CD4-positive, alpha-beta memory T cell (primary cell): ENCODE measurements at places on chromosomes 1 and 21. TPM values are rescaled to one million over a fixed set of nuclear protein-coding genes. Genes with fewer than 3 reads are reported as not detected.

DNA sequence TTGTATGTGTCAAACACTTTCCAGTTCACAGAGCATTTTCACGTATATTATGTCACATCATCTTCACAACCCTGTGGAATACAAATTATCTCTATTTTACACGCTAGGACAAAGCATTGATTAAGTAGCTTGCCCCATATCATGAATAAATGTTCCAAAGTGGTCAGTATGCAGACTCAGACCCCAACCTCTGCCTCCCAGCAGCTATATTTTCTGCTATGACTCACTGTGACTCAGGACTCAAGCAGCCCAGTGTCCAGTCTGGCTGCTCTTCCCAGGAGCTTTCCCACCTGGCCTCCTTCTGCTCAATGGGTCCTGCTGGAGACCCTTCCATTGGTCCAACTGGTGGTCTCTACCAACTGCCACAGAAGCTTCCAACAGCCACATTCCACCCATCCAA, 56.0 kb upstream of the RAP1A start:
- H3K27ac ChIP-seq = no peak overlapping the region
- no peaks in the 10 kb centered on the region for H3K27me3 ChIP-seq
- no peaks in the 10 kb centered on the region for H3K4me1 ChIP-seq
- DNase-seq = no peak
- H3K36me3 ChIP-seq = no peaks in the 10 kb centered on the region
- no peak overlapping the region for H3K4me3 ChIP-seq

GRCh38 chr1:21814241-21814918, 2.3 kb downstream of the LDLRAD2 start:
- no peak overlapping the region for H3K27ac ChIP-seq
- no peaks in the 10 kb centered on the region for H3K4me1 ChIP-seq
- peaks cover 12% of the 10 kb centered on the region for H3K27me3 ChIP-seq
- H3K36me3 ChIP-seq = no peaks in the 10 kb centered on the region
- H3K4me3 ChIP-seq = no peak overlapping the region

DNA sequence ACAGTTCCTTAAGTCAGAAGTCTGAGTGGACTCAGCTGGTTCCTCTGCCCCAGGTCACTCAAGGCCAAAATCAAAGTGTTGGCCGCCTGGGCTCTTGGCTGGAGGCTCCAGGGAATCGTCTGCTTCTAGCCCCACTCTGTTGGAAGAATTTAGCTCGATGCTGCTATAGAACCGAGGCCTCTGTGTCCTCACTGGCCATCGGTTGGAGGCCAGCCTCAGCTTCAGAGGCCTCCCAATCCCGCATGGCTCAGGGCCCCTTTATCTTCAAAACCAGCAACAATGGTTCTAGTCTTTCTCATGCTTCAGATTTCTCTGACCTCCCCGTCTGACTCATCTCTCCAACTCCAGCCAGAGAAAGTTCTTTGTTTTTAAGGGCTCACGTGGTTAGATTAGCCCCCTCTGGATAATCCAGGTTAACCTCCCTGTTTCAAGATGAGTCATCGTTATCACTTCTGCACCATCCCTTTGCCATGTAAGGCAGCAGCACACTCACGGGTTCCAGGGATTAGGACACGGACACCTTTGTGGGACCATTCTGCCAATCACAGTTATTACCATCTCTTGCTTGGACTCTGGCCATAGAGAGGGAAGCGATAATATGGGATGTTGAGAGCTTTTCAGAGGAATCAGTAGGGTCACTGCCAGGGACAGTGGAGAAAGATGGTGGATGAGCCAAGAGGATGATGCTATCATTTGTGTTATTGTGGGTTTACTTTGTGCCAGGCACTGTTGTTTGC, 13.6 kb downstream of the FHAD1 start:
- H3K27ac ChIP-seq = no peak overlapping the region
- no peaks in the 10 kb centered on the region for H3K36me3 ChIP-seq
- peaks cover 8% of the 10 kb centered on the region for H3K4me1 ChIP-seq
- DNase-seq = no peak
- peaks cover 10% of the 10 kb centered on the region for H3K27me3 ChIP-seq
- no peak overlapping the region for H3K4me3 ChIP-seq

DNA sequence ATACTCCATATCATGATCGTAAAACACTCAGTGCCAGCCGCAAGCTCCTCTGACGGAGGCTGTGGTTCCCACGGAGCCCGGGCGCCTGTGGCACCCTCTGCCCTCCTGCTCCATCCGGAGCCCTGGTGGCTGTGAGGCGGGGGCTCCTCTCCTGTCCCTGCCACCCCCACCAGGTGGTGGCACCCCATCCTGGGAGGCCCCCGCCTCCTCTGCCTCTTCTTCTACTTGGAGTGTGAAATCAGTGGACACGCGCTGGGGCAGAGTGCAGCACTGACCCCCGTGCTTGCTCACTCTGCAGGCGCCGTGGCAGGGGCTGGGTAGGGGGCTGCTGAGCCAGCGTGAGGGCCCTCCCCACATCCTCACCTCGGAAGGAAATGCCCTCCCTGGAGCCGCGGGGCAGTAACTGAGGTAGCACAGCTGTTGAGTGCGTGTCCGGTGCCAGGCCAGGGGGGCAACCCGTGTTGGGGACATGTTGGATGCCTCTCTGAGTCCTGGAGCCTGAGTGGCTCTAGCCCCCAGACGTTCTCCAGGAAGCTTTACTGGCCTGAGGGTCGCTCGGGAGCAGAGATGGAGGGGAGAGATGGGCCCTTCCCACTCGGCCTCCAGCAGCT, 58.7 kb upstream of the ABCG1 start:
- no peak overlapping the region for H3K4me3 ChIP-seq
- no peak for DNase-seq

- no peak overlapping the region for H3K27ac ChIP-seq
- H3K36me3 ChIP-seq = no peaks in the 10 kb centered on the region
- DNase-seq = no peak
Observed at GRCh38 chr21:32917362-32918135, 108.2 kb upstream of the OLIG2 start.

DNA sequence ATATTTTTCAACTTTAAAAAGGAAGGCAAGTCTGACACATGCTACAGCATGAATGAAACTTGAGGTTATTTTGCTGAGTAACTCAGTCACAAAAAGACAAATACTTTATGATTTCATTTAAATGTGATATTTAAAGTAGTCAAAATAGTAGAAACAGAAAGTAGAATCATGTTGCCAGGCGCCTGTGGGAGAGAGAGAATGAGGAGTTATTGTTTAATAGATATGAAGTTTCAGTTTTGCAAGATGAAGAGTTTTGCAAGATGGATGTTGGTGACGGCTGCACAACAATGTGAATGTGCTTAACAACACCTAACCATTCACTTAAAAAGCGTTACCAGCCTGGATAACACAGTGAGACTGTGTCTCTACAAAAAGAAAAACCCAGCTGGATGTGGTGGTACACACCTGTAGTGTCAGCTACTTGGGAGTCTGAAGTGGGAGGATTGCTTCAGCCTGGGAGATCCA, 20.7 kb upstream of the ATP1A1 start:
- no peak overlapping the region for H3K27ac ChIP-seq
- H3K4me3 ChIP-seq = no peak overlapping the region
- H3K27me3 ChIP-seq = no peaks in the 10 kb centered on the region
- no peaks in the 10 kb centered on the region for H3K36me3 ChIP-seq
- no peak for DNase-seq

DNA sequence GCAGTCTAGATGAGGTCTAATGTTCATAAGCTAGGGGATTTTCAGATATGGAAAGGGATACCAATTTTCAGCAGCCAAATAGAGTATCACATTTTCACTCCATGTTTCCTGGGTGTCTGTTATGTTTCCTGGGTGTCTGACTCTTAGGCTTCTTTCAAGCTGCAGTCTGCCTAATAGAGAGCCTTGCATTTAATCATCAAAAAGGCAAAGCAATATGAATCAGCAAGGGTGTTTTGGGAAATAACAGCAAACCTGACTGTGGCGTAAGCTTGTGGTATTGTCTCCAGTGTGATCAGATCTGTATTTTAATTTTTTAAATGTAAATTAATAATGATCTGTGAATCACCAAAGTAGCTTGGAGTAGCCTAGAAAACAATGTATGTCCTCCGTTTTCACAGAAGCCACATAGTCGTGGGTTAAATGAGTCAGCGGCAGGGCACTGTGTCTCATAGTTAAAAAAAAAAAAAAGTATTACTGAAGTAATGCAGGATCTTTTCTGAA, 10.4 kb downstream of the LGALS8 start:
- no peaks in the 10 kb centered on the region for H3K27me3 ChIP-seq
- H3K36me3 ChIP-seq = peaks cover 36% of the 10 kb centered on the region
- H3K27ac ChIP-seq = peak overlapping the region; percentile 32

GRCh38 chr1:228983661-228984060, 248.4 kb downstream of the RHOU start:
- no peak for DNase-seq
- H3K27me3 ChIP-seq = no peaks in the 10 kb centered on the region
- no peaks in the 10 kb centered on the region for H3K36me3 ChIP-seq
- no peak overlapping the region for H3K27ac ChIP-seq
- no peaks in the 10 kb centered on the region for H3K4me1 ChIP-seq

DNA sequence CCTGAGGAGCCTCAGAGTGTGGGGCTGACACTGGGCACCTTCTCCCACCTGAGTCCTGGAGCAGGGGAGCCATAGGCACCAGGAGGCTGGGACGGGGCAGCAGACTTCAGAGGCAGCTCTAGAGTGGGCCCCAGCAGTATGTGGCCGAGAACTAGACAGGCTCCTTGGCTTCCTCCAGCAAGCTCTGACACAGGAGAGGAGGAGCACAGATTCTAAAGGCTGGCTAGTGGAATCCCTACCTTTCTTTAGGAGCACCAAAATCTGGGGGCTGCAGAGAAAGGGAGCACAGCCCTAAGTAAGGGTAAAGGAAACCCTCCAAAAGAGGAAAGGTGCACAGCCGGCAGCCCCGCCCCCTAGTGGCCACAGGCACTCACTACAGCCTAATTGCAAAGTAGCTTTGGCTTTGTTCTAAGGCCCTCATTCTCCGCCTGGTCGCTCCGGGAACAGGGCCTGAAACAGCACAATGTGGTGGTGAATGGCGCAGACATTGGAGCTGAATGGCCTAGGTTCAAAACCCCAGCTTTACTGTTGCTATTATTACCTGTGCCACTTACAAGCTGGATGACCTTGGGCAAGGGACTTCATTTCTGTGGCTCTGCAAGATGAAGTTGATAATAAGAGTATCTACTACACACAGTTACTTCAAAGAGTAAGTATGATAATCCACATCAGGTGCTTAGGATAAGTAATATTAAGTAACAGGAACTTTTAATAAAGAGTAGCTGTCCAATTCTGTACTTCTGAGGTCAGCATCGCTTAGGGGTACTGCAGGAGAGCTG, 8.8 kb upstream of the GUCA2A start:
- no peaks in the 10 kb centered on the region for H3K36me3 ChIP-seq
- H3K27ac ChIP-seq = no peak overlapping the region
- H3K4me3 ChIP-seq = no peak overlapping the region
- no peaks in the 10 kb centered on the region for H3K4me1 ChIP-seq
- H3K27me3 ChIP-seq = no peaks in the 10 kb centered on the region

GRCh38 chr1:153336650-153337049, 12.0 kb downstream of the PGLYRP4 start:
- H3K27ac ChIP-seq = no peak overlapping the region
- DNase-seq = no peak
- peaks cover 19% of the 10 kb centered on the region for H3K4me1 ChIP-seq
- no peaks in the 10 kb centered on the region for H3K27me3 ChIP-seq
- H3K36me3 ChIP-seq = no peaks in the 10 kb centered on the region

GRCh38 chr1:44705938-44706337, 25.0 kb downstream of the RNU5D-1 start:
- H3K36me3 ChIP-seq = no peaks in the 10 kb centered on the region
- H3K4me1 ChIP-seq = peaks cover 11% of the 10 kb centered on the region
- H3K27ac ChIP-seq = no peak overlapping the region

DNA sequence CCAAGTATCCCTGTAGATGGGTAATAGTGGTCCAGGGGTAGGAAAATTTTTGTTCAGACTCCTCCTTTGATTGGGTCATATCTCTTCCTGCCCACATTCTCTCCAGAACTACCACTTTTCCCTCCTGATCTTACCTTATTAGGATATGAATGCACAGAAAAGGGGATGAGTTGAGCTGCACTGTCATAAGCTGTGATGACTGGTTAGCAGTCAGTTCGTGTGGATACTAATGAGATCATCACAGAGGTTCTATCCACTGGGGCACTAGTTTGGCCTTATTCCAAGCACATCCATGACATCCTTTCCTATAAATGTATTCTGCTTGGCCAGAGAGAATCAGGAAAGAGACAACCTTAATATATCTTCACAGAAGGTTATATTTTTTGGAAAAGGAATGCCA, 22.1 kb upstream of the TBX15 start:
- H3K4me3 ChIP-seq = no peak overlapping the region
- H3K36me3 ChIP-seq = no peaks in the 10 kb centered on the region
- peaks cover 30% of the 10 kb centered on the region for H3K27me3 ChIP-seq
- no peak for DNase-seq
- peaks cover 10% of the 10 kb centered on the region for H3K4me1 ChIP-seq

DNA sequence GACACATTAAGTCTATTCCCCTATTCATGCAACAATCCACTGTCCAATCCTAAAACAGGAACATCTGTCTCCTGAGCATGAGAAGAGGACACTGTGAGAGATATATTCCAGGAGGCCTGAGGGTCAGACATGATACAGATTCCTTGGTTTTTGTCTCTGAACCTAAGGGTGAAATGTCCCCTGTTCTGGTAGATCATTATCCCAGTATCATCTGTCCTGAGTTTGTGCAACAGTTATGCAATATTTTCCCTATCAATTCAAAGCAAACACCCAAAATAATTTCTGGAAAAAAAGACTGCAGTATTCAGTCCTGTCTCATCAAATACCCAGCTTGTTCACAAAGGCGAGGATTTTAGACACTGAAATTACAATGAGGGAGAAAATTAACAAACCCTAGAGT, 61.4 kb downstream of the PRKAB2 start:
- no peak for DNase-seq
- H3K36me3 ChIP-seq = no peaks in the 10 kb centered on the region
- no peaks in the 10 kb centered on the region for H3K4me1 ChIP-seq
- H3K27ac ChIP-seq = no peak overlapping the region

DNA sequence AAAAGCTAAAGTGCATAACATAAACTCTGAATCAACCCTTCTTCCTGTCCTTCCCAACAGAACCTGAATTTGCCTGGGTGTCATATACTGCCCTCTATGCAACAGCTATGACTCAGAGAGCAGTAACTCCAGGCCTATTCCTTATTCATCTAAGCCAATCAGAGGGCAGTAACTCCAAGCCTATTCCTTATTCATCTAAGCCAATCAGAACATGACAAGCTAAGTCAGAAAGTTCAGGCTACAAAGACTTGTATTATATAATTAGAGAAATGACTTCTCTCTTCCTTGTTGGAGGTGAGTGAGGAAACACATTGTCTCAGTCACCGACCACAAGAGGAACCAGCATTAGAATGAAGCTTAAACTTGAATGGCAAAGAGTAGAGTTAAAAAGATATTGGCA, 26.2 kb upstream of the TADA1 start:
- no peak overlapping the region for H3K27ac ChIP-seq
- no peak for DNase-seq
- no peaks in the 10 kb centered on the region for H3K27me3 ChIP-seq

- H3K4me3 ChIP-seq = no peak overlapping the region
- no peaks in the 10 kb centered on the region for H3K4me1 ChIP-seq
- no peaks in the 10 kb centered on the region for H3K27me3 ChIP-seq
Observed at GRCh38 chr1:38670544-38671122, 188.9 kb downstream of the RRAGC start.

SLC2A5 gene
- not detected for total RNA-seq

PRAMEF5 gene
- total RNA-seq = not detected

SLC35D1 gene
- total RNA-seq = 16.9 TPM

C1orf87 gene
- not detected for total RNA-seq

ITSN1 gene
- 3.9 TPM for total RNA-seq

OR2L5 gene
- total RNA-seq = 0.23 TPM

CNIH3 gene
- total RNA-seq = 1.8 TPM

OR2L8 gene
- 0.69 TPM for total RNA-seq

HIVEP3 gene
- total RNA-seq = 10.5 TPM
